ENCODE measurements at places on chromosomes 13 and 19. TPM values are rescaled to one million over a fixed set of nuclear protein-coding genes. Genes with fewer than 3 reads are reported as not detected.

GRCh38 chr19:51535535-51535934 lies 4.1 kb upstream of the SIGLEC6 start:
- DNase-seq, result no peak

DNA sequence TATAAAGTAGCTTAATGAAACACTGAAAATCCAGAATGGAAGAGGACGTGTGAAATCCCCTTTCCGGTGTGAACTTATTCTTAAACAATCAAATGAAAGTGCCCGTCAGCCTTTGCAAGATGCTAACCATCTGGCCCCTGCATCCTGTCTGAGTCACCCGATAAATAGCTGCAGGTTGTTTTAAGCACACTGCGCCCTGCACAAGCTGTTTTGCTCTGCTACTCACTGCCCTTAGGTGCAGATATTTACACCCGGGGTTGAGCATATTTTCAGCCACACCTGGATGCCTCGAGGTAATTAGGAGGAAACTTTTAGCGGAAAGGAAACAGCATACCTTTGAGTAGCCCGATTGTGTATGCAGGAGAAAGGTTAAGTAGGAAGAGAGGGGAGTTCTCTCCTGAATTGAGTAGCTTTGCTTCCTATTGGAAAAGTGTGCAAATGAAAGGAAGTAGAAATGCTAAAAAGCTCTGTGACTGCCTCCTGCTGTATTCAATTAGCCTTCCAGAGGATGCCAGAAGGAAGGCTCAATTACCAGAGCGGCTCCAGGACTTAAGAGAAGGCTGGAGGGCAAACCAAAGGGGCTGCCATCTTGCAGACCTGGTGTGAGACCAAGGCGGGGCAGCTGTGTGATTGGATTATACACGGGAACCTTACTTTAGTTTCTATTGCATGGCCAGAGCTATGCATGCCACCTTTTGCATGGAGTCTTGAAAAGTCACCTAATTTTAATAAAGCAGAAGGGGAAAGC lies 42.5 kb downstream of the IRS2 start:
- no peak for DNase-seq

DNA sequence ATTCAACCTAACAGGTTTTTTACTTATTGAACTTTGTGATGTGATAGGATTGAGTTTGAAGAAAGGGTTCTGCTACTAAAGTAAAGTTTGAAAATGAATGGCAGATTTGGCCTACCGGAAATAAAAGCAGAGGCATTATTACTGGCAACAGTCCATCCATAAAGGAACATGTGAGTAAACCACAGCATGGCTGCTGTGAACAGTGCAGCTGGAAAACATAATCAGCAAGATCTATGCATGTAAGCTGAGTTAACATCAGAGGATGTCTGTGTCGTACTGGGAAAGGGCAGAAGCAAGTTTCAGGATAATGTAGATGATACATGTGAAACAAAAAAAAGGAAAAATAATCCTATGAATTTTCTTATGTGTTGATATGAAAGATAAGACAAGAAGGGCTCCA lies 87.6 kb downstream of the CYSLTR2 start:
- DNase-seq, result no peak

DNA sequence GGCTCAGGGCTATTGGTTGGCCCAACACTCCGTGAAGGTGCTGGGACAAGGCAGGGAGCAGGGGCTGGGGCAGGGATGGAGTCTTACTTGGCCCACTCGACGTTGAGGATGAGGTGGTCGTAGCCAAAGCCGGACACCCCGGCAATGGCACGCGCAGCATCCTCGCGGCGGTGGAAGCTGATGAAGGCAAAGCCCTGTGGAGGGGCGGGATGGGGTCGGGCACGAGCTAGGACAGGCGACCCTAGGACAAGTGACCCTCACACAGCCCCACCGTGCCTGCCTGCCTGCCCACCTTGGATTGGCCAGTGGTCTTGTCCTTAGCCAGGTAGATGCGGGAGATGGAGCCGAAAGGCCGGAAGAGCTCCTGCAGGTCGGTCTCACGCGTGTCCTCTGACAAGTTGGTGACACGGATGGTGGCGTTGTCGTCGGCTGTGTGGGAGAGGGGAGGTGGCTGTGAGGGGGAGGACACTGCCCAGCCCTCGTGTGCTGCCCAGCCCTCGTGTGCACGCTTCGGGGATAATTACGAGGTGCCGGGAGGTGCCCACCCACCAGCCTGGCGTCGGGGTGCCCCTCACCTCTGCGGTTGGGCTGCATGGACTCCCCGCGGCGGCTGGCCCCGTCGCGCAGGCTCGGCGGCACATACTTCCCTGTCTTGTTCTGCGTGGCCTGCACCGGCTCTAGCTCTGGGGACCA lies 4.0 kb downstream of the P2RY11 start:
- no peak for DNase-seq

GRCh38 chr13:33057019-33057780 lies 41.0 kb downstream of the KL start:
- no peak for DNase-seq

DNA sequence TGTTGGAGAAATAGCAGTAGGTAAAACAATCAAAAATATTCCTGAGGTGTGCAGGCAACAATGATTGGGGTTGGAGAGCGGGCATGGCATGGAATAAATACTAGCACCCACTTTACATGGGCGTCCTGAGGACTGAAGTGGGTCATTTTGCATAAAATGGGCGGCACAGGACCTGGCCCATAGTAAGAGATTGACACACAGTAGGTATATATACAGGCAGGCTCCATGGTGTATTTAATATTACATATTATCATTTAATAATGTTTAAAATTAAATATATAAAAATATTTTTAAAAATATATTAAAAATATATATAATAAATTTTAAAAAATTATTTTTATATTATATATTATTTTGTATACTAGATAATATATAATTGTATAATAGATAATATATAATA lies 48.3 kb downstream of the CRYL1 start:
- DNase-seq, result no peak

- DNase-seq, result no peak
Measured at GRCh38 chr19:12833418-12833737, 1.0 kb downstream of the RTBDN start.

GRCh38 chr19:918481-919198 lies 1.5 kb downstream of the KISS1R start:
- no peak for DNase-seq

DNA sequence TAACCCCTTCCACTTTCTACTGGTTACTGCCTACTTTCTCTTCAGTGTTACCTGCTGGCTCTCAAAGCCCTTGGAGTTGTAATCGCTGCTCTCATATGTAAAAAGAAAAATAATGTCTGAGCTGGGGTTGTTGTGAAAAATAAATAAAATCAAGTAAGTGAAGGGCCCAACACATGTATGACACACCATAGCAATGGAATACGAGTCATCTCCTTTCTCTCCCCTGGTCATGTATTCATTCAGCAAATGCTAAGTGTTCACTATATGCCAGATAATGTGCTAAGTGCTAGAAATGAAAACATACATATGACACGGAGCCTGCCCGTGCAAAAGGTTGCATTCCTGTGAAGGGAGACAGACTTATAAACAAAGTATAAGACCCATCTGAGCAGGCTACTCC lies 535.0 kb downstream of the RFC3 start:
- no peak for DNase-seq

- no peak for DNase-seq
Measured at GRCh38 chr13:66048888-66049287, 1181.2 kb downstream of the PCDH9 start.

- no peak for DNase-seq
Measured at GRCh38 chr13:32159137-32159869, 127.7 kb downstream of the FRY start.

GRCh38 chr13:98998831-98999638 lies 21.2 kb upstream of the DOCK9 start:
- no peak for DNase-seq

DNA sequence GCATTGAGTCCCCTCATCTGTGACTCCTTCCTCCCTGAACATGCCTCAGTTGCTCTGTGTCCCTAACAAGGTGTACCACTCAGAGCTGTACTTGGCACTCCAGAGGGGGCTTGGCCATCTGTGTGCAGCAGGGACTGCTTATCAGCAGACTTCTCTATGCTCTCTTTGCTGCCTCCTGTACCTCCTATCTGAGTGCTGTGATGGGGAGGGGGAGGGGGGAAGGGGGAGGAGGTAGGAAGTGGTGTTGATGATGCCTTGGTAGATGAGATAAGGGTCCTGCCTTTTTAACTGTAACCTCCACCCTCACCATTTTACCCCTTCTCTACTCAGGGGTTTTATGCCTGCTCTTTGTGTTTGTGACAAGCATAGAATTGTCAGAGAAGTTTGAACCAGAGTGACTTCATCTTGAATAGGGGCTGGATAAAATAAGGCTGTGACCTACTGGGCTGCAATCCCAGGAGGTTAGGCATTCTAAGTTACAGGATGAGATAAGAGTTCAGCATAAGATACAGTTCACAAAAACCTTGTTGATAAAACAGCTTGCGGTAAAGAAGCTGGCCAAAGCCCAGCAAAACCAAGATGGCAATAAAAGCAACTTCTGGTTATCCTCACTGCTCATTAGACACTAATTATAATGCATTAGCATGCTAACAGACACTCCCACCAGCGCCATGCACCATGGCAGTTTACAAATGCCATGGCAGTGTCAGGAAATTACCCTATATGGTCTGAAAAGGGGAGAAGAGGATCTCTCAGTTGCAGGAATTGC lies 13.2 kb downstream of the PCDH8 start:
- DNase-seq, result no peak

Gene SIGLEC12
- not detected for total RNA-seq

Gene GRIN2D
- 0.31 TPM for total RNA-seq

Gene KLHL1
- total RNA-seq, result not detected

Gene ZNF541
- not detected for total RNA-seq

Gene ATP8B3
- total RNA-seq, result 0.51 TPM

Gene IZUMO1
- not detected for total RNA-seq

Gene PROZ
- not detected for total RNA-seq

Gene KLF12
- total RNA-seq, result 12.3 TPM

All from right atrium auricular region (tissue), 2 donors.